NCI-H1694 (cell line): ENCODE measurements at places on chromosomes 5 and 9.
A peak's percentile ranks its signal among the peaks of the same experiment; 100 is the strongest.

- DNase-seq = no peak
Measured at GRCh38 chr5:124725040-124725434, 21.4 kb downstream of the ZNF608 start.

- DNase-seq = no peak
Measured at GRCh38 chr9:12816656-12817101, 41.9 kb downstream of the LURAP1L start.

- DNase-seq = no peak
Measured at GRCh38 chr5:173514661-173515060, 101.8 kb downstream of the BOD1 start.

GRCh38 chr5:119243888-119244287 lies 111.9 kb upstream of the TNFAIP8 start:
- no peak for DNase-seq

GRCh38 chr9:75907329-75907728 lies 16.9 kb downstream of the PCSK5 start:
- DNase-seq = no peak

DNA sequence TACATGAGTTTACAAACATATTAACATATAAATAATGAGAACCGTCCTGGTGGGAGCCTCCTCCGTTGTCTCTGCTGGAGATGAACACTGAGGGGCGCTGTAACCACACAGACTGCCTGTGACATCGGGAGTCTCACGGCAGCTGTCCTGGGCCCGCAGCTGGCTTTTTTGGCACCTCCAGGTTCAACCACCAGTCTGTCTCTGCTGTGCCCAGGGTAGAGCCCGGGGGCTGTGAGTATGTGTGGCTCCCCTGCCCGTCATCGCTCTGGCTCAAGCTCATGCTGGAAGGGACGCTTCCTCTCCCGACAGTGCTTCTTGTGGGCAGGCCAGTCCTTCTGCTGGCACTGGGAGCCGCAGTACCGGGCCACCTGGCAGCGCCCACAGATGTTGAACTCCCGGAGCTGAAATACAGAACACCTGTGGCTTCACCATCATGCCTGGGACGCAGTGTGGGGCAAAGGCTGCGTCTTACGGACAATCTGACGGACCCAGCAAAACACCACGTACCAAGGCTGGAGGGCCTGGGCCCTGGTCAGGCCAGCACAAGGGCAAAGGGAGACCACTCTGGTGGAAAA lies 3.6 kb upstream of the DPH7 start:
- peak; percentile 35 for DNase-seq

- no peak for DNase-seq
Measured at GRCh38 chr5:96522635-96523355, 89.7 kb upstream of the PCSK1 start.

DNA sequence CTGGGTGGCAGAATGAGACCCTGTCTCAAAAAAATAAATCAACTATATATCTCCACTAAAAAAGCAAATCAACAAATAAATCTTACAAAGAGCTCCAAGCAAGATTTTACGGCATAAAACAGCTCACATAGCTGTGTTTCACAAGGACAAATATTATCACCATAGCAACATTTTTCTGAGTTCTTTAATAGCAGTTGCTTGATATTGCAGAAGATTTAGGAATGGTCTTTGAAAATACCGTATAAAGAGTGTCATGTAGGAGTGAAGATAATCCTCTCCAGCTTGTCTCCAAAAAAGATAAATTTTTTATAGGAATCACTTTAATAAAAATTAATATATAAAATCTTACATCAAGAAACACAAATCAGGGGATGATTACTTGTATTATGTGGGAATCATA lies 36.6 kb upstream of the MYOT start:
- no peak for DNase-seq

GRCh38 chr9:130461218-130461630 lies 16.5 kb downstream of the ASS1 start:
- DNase-seq = peak; percentile 45

DNA sequence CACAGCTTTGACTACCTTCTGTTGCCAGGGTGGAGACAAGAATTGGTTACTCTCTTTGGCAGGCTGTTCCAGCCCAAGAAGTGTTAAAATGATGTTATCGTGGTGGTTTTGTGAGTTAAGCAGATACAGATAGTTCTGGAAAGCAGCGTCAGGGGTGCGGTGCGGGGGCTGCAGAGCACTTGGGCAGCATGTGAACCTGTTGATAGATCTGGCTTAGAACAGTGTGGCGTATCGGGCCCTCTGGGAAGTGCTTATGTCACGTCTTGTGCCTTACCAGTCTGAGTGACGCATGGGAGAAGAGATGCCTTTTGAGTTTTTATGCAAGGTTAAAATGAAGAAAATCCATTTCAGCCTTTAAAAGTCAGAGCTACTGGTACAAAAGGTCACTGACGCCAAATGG lies 152.5 kb downstream of the PRKACG start:
- no peak for DNase-seq
